ENCODE measurements at places on chromosomes 7 and 10. TPM values are rescaled to one million over a fixed set of nuclear protein-coding genes. Genes with fewer than 3 reads are reported as not detected.

Gene ECHDC3
- not detected for total RNA-seq

DNA sequence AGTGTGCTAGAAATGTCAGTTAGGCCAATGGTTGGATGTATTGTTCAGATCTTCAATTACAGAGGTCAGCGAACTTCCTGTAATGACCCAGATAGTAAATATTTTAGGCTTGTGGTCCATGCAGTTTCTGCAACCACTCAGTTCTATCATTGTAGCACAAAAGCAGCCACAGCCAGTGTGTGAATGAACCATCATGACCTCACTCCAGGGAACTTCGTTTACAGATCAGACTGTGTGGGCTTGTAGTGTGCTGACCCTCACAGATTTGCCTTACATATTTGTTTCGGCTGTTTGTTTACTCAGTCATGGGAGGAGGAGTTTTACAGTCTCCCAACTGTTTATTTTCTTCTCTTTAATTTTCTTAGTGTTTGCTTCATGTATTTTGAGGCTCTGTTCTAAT lies 55.4 kb downstream of the LANCL2 start:
- H3K36me3 ChIP-seq: peaks cover 5% of the 10 kb centered on the region
- H3K27me3 ChIP-seq: no peaks in the 10 kb centered on the region
- H3K4me1 ChIP-seq: peaks cover 14% of the 10 kb centered on the region
- H3K27ac ChIP-seq: no peak overlapping the region
- H3K4me3 ChIP-seq: no peak overlapping the region
- DNase-seq: peak; percentile 35

GRCh38 chr10:67864607-67865371 lies 19.7 kb upstream of the SIRT1 start:
- no peaks in the 10 kb centered on the region for H3K27me3 ChIP-seq
- DNase-seq: no peak
- no peak overlapping the region for H3K4me3 ChIP-seq
- no peaks in the 10 kb centered on the region for H3K36me3 ChIP-seq

Gene CCDC172
- total RNA-seq: not detected

Gene RELN
- total RNA-seq: 59.0 TPM

DNA sequence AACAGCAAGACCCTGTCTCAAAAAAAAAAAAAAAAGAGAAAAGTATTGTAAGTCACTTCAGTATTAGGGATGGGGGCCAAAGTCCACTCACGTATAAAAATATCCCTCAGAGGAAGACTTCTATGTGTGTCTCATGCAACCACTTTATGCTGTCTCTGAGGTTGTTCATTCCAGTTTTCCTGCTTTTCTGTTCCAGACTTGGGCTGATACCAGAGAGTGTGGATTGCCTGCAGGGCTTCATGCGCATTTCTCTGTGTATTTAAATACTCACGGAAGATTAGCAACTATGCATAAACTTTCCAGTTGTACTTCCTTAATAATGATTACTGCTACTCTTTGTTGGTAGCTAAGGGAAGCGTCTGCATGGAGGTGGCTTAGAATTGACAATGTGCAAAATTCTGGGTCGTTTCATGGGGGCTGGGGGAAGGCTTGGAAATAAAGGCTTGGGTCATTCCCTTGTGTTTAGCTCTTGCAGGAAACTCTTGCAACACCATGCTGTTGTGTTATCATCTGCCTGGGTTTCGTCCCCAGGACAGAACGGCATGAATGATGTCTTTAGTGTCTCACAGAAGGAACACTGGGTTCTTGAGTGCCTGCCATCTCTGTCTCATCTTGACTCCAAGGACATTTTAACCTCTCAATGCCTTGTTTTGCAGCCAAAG lies 54.1 kb downstream of the KIAA1217 start:
- H3K4me3 ChIP-seq: no peak overlapping the region
- H3K27ac ChIP-seq: no peak overlapping the region
- no peaks in the 10 kb centered on the region for H3K27me3 ChIP-seq
- no peaks in the 10 kb centered on the region for H3K4me1 ChIP-seq
- DNase-seq: no peak

DNA sequence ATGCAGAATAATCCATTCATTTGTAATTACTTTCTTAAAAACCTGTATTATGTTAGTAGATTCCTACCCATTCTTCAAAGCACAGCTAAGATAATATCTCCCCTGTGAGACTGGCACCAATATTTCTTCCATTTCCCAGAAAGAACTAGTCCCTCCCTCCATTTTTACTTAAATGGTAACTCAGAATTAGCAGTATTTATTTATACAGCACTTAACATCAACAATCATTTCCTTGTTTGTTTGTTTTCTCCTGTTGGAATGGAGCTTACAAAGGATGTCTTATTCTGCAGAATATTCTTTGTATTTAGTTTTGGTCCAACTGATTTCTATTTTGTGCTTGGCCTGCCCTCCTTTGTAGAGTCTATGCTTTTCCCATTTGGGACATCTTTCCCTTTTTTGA lies 32.1 kb upstream of the PTPN12 start:
- no peak for DNase-seq
- no peaks in the 10 kb centered on the region for H3K27me3 ChIP-seq
- no peak overlapping the region for H3K4me3 ChIP-seq
- no peaks in the 10 kb centered on the region for H3K4me1 ChIP-seq
- H3K36me3 ChIP-seq: no peaks in the 10 kb centered on the region

- H3K36me3 ChIP-seq: no peaks in the 10 kb centered on the region
- DNase-seq: no peak
- no peak overlapping the region for H3K27ac ChIP-seq
- peaks cover 19% of the 10 kb centered on the region for H3K4me1 ChIP-seq
- no peaks in the 10 kb centered on the region for H3K27me3 ChIP-seq
These were observed 3.2 kb upstream of the VSIR start for GRCh38 chr10:71776481-71776925.

Gene C7orf57
- total RNA-seq: 0.06 TPM

DNA sequence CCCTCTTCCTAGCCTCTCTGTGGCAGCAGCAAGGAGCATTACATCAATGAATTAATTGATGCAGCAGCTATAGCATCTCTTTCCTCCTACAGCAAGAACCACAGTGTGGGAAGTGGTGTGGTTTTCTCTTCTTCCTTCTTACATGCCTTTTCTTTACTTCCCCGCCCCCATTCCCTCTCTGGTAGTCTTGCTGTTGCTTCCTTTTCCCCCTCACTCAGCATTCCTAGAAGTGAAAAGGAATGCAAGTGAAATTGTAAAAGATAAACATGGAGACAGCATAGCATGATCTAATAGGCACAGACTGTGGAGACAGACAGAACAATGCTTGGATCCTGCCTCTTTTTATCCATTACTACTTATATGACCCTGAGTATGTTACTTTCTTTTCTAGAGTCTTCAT lies 370.5 kb upstream of the BMPER start:
- H3K4me1 ChIP-seq: no peaks in the 10 kb centered on the region
- H3K36me3 ChIP-seq: no peaks in the 10 kb centered on the region
- DNase-seq: no peak
- no peaks in the 10 kb centered on the region for H3K27me3 ChIP-seq
- H3K27ac ChIP-seq: no peak overlapping the region

- H3K27ac ChIP-seq: no peak overlapping the region
- H3K36me3 ChIP-seq: no peaks in the 10 kb centered on the region
- no peak for DNase-seq
- no peaks in the 10 kb centered on the region for H3K4me1 ChIP-seq
- H3K27me3 ChIP-seq: no peaks in the 10 kb centered on the region
These were observed 14.1 kb upstream of the TAS2R41 start for GRCh38 chr7:143463556-143463955.

Data from SJCRH30 (cell line).